CD4-positive, alpha-beta T cell treated with Interleukin-6 for 4 hours (primary cell): ENCODE measurements at places on chromosomes 6 and 20.

DNA sequence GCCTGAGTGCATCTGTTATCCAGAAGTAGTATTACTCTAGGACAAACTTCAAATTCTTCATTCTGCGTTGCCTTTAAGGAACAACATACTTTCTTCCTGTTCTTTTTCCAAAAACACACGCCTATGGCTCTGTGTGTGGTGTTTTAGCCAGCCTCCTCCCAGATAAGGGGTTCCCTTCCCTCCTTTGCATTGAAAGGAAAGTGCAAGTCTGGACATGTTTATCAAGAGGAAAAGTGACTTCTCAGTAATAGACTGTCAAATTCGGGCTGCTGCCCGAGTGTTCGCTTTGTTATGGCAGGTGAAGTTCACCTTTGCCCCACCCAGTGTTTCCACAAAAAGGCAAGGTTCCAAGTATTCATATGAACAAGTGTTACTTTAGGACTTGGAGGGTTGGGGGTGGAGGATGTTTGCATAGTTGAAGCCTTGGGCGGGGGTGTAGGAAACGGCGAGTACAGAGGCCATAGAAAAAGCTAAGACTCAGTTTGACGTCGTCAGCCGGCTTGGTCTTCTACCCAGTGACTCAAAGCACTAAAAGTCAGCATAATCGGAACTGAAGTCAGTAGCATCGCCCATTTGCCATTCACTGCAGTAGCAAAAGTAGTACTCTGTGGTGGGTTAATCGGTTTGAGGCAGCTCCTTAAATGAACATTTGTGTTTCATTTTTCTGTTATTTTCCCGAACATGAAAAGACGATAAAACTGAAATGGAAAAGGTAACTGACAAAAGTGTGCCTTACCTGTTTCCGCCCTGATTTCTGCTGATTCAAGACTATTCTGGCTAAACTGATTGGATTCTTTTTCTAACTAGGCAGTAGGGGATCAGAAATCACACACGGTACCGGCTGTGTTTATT lies 12.5 kb downstream of the PRDM1 start:
- peak; percentile 70 for DNase-seq

GRCh38 chr6:113287396-113287795 lies 569.7 kb upstream of the MARCKS start:
- no peak for DNase-seq

DNA sequence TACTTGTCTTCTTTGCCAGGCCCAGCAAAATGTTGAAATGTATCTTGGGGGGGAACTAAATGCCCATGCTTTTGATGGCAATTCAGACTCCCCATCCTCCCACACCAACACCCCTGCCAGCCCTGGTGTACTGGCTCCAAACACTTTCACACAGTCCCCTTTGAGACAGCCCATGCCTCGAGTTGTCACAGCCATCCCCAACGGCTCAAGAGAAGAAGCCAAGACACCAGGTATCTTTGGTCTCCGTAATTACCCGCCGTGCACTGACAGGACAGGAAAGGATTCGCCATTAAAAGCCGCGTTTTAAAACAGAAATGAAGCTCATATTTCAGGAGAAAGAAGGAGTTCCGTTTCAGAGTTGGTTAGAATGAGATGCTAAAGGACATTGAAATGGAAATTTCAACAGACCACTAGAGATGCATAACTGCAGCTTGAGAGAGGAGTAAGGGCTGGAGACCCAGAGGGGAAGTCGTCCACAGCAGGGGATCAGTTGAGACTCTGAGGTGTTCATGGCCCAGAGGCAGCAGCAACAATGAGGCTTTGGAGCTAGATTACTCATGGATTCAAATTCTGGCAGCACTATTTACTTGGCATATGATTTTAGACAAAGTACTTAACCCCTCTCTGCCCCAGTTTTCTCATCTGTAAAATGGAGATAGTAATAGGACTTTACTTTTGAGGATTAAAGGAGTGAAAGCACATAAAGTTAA lies 63.5 kb upstream of the ADGRF1 start:
- no peak for DNase-seq

DNA sequence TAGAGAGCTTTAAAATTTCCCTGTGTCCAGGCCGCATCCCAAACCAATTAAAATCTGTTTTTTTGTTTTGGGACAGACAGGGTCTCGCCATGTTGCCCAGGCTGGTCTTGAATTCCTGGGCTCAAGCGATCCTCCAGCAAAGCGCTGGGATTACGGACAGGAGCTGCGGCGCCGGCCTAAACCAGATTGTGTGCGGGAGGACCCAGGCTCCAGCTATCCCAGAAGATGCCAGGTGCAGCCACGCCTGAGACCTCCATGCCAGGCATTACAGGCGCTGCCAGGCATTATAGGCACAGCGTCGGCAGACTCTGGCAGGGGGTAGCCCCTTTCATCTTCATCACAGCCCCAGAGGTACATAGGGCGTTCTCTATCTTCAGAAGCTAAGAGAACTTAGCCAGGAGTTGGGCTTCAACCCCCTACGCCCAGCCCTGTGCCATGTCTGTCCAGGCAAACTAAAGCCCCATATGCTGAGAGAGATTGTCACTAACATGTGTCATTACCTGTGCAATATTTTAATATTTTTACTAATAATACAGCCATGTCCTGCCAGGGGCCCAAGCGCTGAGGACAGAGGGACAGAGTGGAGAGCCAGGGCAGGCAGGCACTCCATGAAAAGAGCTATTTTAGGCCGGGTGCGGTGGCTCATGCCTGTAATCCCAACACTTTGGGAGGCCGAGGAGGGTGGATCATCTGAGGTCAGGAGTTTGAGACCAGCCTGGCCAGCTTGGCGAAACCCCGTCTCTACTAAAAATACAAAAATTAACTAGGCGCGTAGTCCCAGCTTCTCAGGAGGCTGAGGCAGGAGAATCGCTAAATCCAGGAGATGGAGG lies 9.8 kb upstream of the GRM4 start:
- no peak for DNase-seq

DNA sequence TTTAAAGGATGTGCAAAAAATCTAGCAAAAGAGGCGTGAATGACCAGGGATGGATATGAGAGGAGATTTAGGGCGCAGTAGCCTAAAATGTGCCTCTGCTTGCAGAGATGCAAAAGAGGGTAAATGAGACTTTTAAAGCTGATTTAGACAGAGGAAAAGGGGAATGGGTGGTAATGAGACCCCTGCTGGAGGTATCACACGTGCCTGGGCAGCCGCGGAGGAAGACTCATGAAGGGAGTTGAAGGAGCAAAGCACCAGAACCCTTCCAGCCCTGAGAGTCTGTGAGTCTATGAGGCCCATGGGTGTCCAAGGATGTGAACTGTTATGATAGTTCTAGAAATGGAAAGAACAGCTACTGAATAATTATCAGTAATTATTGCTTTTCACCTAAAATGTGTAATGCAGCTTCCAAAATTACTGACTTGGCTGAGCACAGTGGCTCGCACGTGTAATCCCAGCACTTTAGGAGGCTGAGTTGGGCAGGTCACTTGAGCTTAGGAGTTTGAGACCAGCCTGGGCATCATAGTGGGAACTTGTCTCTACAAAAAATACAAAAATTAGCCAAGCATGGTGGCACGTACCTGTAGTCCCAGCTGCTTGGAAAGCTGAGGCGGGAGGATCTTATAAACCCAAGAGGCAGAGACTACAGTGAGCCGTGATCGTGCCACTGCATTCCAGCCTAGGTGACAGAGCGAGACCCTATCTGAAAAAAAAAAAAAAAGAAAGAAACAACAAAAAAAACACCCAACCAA lies 38.2 kb upstream of the TIAM2 start:
- no peak for DNase-seq

DNA sequence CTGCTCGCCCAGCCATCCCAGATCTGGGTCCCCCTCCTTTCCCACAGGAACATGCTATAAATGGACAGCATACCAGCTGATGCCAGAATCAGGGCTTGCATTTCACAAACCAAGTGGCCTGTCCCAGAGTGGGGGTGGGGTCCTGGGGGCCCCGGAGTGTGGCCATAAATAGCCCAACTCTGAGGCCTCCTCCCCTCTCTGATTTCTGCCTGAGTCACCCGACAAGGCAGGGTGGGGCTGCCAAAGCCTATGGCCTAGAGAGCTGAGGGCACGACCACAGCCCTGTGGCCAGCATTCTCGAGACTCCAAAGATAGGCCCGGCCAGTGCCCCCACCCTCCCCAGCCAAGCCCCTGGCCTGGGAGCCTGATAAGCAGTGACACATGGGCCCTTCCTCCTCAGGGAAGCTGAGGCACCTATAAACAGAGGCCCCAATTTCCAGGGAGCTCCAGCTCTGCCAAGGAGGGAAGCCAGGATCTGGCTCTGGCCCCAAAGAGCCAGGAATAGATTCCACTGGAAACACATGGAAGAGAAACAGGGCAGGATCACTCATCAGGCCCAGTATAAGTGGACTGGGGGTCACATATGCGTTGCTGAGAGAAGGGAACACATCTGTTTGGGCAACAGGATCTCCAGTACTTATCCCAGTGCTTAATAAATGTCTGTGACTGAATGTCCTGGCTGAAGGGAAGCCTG lies 20.3 kb downstream of the SNTA1 start:
- DNase-seq: no peak

DNA sequence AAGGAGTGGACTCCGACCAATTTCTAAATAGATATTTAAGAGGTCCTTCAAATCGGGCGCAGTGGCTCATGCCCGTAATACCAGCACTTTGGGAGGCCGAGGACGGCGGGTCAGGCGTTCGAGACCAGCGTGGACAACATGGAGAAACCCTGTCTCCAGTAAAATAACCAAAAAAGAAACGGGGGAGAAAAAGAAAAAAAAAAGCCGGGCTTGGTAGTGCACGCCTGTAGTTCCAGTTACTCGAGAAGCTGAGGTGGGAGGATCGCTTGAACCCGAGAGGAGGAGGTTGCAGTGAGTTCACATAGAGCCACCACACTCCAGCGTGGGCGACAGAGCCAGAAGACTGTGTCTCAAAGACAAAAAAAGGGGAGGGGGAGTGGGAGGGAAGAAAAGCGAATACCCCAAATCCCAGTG lies 53.3 kb upstream of the HFE start:
- DNase-seq: peak; percentile 28

DNA sequence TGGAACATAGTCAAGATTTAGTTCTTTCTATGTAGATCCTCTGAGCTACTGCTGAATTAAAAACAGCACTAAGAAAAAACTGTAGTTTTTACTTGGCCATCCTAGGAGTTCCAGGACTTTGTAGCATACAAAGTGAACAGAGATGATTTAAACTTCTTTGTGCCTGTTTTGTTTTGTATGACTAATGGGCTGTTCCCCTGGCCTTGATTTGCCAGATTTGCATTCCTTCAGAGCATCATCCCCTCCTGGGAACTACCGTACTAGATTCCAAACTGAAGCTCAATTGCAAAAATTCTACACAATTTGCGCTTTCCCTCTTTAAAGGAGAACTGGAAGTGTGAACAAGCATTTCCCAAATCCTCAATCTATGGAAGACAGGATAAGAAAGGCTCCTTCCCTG lies 23.1 kb downstream of the ACOT13 start:
- no peak for DNase-seq

DNA sequence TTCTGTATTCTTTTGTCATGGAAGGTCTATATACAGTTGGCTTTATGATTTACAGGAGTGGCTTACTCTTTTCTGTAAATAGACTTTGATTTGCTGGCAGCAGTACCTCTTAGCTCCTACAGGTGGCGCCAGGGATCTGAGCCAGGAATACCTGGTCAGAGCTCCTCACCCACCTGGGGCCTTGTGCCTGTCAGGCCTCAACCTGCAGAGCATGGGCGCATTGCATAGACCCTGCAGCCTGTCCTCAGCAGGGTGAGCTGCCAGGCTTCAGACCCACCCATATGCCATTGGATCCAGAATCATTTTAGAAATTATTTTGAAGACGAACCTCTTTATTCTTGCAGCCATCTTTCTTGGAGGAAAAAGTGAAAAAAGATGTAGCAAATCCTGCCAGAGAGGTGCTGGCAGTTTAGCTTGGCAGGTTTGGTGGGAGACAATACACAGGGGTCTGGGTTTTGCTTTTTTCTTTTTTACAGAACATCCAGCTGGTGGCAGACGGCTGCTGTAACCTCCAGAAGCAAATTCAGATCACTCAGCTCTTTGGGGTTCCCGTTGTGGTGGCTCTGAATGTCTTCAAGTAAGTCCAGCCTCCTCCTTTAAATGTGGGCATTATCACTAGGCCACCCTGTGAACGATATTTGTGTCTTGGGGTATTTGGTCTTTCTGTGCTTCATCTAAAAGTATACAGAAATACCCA lies 149.1 kb downstream of the MTHFD1L start:
- DNase-seq: peak; percentile 68

- DNase-seq: no peak
Observed at GRCh38 chr6:2883673-2884072, 19.4 kb downstream of the SERPINB9 start.

DNA sequence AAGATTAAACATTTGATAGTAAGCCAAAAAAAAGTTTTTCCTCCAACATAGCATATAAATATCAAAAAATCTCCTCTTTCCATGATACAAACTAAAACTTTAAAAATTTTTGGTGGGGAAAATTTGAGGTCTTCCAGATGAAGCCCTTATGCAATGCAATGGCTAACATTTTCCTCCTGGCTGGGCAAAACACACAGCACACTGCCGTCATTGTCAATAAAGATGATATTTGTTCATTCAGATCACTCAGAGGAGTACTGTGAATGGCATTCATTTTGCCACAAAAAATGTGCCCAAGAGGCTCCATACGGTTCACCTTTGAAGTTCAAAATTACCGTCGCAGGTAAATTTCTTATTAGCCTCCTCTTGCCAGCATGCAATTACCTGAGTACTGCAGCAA lies 33.9 kb upstream of the FBXO9 start:
- no peak for DNase-seq

GRCh38 chr6:15368186-15368585 lies 122.3 kb downstream of the JARID2 start:
- no peak for DNase-seq

DNA sequence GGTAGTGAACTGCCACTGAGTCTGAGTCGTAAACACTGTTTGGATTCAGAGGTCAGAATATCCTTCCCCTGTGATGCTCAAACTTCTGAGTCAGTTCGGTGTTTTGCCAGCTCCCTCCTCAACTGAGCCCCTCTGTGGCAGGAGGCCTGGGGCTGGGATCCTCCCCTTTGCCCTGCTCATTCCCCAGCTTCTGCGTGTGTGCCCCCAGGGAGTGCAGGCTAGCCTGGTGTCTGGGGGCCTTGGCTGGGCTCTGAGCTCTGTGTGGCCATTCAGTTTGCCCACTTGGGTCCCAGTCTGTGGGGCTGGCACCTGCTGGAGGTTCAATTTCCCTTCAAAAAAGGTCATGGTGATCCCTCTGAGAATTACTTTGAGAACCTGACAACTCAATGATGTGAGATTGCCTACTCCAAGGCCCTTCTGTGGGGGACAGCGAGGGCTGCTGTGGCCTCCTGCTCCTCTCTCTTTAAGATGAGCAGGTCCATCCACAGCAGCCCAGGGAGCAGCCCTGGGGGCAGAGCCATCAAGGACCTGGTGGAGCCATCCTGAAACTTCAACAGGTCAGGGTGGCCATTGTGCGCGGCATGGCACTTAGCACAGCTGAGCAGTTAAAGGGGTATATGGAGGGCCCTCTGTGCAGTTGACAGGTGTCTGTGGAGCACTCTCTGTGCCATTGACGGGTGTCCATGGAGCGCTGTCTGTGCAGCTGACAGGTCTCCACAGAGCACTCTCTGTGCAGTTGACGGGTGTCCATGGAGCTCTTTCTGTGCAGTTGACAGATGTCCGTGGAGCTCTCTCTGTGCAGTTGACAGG lies 147.2 kb downstream of the SYCP2 start:
- no peak for DNase-seq

GRCh38 chr20:11445161-11445560 lies 472.5 kb upstream of the BTBD3 start:
- DNase-seq: no peak
